ENCODE measurements at places on chromosomes 12 and 14.

DNA sequence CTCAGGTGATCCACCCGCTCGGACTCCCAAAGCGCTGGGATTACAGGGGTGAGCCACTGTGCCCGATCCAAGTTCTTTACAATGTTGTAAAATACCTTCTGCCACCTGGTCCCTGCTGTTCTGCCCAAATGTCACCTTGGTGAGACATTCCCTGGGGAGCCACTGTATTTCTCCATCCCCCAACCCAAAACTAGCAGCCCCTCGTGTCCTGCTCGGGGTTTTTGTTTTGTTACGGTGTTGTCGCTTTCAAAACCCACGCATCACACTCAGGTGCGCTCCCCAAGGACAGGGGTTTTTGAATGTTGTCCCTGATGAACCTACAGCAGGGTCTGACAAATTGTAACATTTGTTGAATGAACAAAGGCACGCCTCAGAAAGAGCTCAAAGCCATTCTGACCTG is 37.4 kb downstream of the CAMKK2 start:
- no peak for DNase-seq

DNA sequence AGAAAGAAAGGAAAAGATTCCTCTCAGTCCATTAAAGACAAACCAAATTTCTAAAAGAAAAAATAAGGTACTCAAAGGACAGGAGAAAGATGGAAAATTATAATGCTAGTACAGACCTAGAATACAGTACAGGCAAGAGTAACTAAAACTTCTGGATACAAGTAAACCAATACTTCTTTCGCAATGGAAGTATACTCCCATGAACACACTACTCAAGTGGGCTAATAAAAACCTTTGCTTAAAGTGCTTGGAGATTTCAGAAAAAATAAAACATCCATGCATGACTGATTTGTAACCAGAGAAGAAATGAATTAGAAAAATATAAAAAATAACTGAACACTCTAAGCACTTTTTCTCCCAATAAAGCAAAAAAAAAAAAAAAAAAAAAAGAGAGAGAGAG is 3.5 kb downstream of the ZBTB25 start:
- DNase-seq, result no peak

DNA sequence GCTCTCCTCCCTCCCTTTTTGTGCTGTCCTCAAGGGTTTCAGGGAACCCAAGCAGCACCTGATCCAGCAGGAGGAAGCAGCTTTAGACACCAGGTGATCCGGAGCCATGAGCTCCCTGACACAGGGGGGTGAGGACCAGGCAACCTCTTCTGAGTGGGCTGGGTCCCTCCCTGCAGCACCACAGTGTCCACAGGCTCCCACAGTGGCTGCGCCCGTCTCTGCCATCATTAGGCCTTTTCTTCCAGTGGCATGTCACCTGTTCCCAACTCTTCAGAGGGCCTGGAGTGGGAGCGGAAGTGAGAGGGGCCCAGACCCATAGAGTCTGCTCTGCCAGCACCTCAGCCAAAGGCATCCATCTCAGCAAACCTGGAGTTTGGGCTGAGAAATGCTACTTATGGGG is 421 bp upstream of the KRT76 start:
- DNase-seq, result no peak

DNA sequence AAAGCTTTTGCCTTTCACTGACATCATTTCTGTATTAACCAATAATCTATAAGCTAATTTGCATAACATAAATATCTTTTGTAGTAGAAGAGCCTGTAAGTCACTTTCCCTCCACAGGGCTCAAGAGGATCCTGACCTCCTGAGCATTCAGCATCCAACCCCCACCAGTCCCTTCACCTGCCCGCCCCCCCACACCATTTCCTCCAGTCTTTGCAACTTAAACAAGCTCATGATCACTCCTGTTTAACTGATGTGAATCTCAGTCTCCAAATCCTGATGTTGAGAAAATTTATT is 12.0 kb upstream of the CRY1 start:
- no peak for DNase-seq

DNA sequence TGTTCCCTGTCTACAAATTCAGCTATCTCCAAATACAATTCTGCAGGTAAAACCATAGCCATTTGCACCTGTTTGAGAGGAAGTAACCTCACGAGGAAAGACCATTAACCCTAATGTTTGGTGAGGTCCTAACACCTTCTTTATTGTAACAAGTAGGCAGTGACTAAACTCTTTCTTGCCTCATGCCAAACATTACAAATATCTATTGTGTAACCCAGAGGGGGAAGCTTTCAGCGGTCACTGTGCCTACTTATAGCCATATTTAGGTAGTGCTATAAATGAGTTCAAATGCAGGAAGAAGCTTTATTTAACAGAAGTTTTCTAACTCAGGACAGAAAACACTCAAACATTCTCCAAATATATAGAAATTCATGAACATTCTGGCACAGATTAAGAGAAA is 252.7 kb downstream of the LRFN5 start:
- no peak for DNase-seq

All from stimulated activated CD8-positive, alpha-beta memory T cell treated with anti-CD3 and anti-CD28 coated beads, Interleukin-4, amount 100 ng/mL, for 24 hours (primary cell).